ENCODE measurements at places on chromosomes 13 and 19. TPM values are rescaled to one million over a fixed set of nuclear protein-coding genes. Genes with fewer than 3 reads are reported as not detected.

- no peak for DNase-seq
These were observed 15.6 kb upstream of the PROZ start for GRCh38 chr13:113142876-113143275.

DNA sequence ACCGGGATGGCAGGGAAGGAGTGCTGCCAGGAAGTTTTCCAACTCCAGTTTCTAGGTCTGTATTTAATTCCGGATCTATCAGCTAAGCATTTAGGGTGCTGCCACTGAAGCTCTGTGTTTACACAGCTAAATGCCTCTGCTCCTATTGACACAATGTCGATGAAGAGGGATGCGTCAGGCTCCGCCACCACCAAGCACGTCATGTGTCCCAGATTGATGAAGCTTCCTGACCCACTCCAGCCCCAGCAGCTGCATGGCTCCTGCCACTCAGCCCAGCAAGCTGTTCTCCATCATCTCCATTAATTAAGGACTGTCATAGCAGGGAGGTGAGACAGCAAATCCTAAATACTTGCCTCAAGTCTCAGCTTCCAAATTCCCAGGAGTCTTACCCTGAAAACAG is 435.2 kb upstream of the ZNF507 start:
- no peak for DNase-seq

- no peak for DNase-seq
These were observed 261.7 kb downstream of the MTUS2 start for GRCh38 chr13:29081697-29082440.

GRCh38 chr13:93621051-93621450 is 394.4 kb downstream of the GPC6 start:
- DNase-seq: no peak

- DNase-seq: no peak
These were observed 44.7 kb upstream of the RANBP3 start for GRCh38 chr19:6022570-6023064.

DNA sequence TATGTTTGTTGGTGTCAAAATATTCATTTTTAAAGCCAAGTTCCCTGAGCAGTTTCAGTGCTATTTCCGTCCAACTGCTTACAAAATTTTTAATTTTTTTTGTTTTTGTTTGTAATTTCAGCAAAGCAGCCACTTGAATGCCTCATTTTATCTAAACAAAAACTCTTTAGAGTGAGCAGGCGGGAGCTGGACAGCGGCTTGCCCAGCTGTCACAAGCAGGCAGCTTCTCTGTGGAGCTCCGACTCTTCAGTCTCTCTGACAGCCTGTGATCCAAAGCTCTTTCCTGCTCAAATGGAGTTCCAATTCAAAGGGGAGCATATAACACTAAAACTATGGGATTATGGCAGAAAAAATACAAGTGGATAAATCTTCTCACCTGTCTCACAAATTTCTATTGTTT is 618.3 kb upstream of the PCDH20 start:
- no peak for DNase-seq

- DNase-seq: peak; percentile 94
These were observed 19.5 kb downstream of the PRKD2 start for GRCh38 chr19:46697204-46697960.

GRCh38 chr13:50106559-50106958 is 91.3 kb downstream of the KCNRG start:
- no peak for DNase-seq

The ZNF808 gene
- total RNA-seq: 25.1 TPM

The LRRC63 gene
- not detected for total RNA-seq

Measured in left cardiac atrium (tissue), 4 donors.